ENCODE measurements at places on chromosomes 5 and 9. TPM values are rescaled to one million over a fixed set of nuclear protein-coding genes. Genes with fewer than 3 reads are reported as not detected.

DNA sequence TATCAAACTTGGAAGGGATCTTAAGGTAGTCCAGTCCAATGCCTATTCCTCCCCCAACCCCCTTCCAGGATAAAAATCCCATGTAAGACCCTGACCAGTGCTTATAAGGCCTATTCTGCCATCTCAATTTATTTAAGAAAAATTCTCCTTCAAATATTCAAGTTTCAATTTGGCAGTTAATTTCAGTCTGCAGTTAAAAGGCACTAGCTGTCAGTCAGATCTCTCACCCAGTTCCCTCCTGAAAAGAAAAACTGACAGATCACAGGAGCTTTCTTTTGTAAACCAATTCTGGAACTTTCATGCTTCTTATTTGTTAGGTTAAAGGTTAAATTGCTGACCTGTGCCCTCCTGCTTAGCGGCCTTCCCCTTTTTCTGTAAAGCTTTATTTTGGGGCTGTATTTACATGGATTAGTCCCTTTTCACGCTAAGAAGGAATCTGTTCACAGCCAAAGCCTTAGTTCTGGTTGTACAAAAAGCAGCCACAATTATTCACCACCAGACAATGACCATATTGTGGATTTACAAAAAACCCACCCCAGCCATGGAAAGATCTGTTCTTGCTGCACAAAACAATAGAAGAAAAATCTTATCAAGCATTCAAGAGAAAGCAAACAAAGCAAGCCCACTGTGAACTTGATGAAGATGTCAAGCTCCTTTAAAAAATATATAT, 68.7 kb downstream of the DENND1A start:
- DNase-seq, result no peak

DNA sequence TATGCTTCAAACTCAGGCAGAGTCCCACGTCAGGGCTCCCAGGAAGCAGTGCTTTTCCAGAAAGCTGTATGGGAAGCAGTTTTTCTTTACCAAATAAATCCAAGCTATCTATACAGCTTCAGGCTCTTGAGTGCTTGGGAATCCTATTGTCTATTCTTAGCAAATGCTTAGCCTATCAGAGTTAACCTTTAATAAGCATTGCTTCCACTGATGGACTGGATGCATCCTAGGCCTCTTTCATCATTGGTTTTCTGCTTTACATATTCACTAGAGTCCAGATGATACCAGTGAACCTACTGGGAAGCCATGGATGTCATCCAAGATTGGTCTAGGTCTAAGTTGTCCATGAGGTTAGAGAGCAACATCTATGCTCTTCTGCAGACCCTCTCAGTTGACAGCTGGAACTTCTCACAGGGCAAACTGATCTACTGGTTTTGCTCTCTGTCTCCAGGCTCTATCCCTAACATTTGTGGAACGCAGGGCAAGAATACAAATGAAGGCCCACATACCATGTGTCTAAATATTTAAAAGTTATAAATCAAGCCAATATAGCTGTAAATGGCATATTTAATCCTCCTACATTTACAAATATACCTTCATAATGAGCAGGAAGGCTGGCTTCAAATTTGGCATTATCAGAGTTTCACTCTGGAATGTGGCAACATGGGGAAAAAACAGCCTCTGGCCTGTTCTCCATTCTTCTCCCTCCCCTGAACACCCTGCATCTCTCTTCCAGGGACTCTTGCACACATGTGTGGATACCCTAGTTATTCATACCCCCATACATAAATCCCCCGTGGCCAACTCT, 49.8 kb upstream of the PLPP1 start:
- no peak for DNase-seq

DNA sequence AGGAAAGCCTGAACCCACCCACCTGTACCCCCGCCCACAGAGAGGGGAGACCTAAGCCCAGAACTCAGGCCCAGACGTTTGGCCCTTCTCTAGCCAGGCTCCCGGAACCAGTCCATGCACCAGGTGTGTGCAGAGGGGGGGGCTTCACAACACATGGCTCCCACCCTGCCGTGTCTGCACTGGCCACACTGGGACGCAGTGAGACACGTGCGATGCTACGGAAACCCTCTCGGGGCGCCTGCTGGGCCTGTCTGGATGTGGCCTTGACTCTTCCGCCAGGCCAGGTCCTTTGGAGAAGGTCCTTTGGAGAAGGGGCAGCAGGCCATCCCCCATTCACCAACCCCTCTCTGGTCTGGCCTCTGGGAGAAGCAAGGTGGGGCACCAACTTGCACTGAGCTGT, 58.4 kb upstream of the SARDH start:
- no peak for DNase-seq

GRCh38 chr5:142481410-142481809, 156.6 kb upstream of the SPRY4 start:
- no peak for DNase-seq

GRCh38 chr5:80181618-80182211, 74.1 kb downstream of the SERINC5 start:
- no peak for DNase-seq

DNA sequence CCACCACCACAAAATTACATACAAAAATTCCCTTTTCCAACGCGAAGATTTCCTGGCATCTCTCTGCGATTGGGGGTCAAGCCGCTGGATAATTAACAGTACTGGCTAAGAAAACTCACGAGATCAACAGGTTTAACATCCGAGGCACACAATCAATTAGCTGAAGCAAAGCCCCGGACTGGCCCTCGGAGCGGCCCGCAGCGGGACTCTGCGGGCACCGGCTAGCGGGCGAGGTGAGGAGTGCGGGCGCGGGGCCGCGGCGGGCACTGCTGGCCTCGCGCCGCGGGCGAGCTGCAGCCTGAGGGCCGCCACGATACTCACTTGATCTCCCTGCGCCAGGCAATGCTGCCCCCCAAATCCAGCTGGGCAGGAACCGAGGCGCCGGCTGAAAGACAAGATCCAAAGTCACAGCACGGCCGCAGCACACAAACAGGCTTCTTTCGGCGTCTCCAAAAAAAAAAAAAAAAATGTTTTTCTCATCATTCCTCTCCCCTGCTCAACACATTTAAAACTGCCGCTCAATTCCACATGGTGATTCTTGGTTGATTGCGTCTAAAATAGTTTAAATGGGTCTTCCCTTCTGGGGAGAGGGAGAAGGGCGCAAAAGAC, 210.2 kb downstream of the MEF2C start:
- DNase-seq, result no peak

- no peak for DNase-seq
These were observed 26.5 kb downstream of the CEP72 start for GRCh38 chr5:638501-639252.

DNA sequence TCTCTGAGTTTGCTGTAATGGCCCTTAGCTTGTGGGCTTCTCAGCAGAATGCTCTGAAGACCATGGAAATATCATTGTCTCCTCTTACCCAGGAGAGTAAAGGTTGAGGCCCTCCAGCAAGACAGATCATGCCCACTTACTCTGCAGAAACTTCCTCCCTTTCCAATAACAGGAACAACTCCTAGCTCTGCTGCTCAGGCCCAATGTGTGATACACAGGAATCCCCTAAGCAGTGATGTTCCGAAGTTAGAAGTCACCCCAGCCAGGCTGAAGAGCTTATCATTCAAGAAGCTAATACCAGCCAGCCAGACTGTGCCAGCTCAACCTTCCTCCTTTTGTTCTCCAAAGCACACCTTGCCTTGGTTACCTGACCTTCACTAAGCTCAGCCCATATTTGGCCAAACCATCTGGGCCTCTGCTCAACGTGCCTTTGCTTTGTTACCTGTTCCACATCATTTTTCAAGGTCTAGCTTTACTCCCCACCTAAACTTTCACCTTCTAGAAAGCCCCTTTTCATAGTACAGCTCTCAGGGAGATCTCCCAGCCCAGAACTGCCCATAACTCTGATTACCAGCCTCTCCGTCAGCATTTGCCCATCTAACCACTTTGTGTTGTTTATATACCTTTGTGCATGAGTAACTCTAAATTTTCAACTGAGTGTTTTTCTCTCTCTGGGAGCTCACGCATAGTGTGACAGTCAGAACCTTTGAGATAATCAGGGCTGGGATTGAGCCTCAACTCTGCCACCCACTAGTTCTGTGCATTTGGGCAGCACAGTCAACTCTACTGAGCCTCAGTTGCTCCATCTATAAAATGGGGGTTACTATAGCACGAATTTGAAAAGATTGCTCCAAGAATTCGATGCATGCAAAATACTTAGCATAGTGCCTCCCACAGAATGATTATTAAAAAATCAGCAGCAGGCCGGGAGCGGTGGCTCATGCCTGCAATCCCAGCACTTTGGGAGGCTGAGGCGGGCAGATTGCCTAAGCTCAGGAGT, 107.6 kb upstream of the CPEB4 start:
- DNase-seq, result no peak

GRCh38 chr9:131516100-131516499, 13.4 kb downstream of the POMT1 start:
- DNase-seq, result no peak

DNA sequence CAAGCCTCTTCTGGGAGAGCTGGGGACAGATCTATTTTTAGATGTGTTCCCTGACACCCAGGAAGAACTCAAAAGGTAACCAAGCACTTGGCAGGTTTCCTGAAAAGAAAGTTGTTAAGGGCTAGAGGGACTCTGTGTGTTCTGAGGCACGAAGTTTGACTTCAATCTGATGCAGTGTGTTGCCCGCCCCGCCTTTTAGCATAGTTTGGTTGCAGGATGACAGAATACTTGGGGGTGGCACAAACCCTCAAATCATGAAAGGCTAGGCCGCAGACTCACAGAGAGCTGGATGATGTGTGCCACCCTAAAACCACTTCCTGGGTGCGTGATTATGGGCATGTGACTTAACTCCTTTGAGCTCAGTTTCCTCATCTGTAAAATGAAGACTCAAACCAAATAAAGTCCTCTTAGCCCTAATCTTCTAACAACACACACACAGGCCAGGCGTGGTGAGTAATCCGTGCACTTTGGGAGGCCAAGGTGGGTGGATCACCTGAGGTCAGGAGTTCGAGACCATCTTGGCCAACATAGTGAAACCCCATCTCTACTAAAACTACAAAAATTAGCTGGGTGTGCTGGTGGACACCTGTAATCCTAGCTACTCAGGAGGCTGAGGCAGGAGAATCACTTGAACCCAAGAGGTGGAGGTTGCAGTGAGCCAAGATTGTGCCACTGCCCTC, 12.8 kb upstream of the NDFIP1 start:
- no peak for DNase-seq

DNA sequence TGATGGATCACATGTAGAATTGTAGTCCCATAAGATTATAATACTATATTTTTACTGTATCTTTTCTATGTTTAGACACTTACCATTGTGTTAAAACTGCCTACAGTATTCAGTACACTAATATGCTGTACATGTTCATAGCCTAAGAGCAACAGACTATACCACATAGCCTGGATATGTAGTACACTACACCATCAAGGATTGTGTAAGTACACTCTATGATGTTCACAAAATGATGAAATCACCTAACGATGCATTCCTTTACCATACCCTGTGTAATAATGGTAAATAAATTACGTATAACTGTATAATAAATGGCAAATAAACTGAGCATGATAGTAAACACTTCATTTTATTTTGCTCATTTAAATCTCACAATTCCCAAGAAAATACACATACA, 60.3 kb downstream of the RICTOR start:
- no peak for DNase-seq

- DNase-seq, result no peak
These were observed 97.1 kb downstream of the NRG2 start for GRCh38 chr5:139946006-139946405.

DNA sequence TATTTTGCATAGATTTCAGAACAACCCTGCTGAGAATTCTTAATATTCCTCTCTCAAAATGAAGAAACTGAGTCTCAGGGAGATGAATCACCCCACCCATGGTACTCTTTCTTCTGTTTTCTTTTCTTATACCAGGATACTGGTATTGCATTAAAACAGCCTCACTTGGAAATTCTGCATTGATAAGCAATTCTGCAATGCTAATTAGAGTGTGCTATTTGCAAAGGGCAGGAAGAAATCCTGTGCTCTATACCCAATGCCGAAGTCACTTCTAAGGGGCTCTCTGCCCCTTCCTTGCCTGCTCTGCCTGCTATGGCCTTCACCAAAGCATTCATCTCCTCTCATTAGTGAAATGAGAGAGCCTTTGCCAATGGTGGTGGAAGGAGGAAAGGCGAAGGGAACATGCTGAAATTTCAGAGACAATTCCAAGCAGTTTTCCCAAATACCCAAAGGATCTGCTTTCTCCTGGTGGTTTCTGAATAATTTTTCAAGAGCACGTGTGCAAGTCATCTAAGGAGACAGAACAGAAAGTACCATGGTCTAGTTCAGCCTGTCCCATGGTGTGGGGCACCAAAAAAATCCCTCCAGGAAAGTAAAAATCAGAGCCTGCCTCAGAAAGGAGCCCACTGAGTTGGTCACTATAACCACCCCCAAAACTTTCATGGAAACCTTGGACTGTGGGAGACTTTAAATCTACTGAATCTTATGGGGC, 156.5 kb downstream of the PAPPA start:
- no peak for DNase-seq

- no peak for DNase-seq
These were observed 37.4 kb upstream of the DENND1A start for GRCh38 chr9:123967323-123967722.

GRCh38 chr5:148639081-148639480, 15.2 kb downstream of the HTR4 start:
- no peak for DNase-seq

DNA sequence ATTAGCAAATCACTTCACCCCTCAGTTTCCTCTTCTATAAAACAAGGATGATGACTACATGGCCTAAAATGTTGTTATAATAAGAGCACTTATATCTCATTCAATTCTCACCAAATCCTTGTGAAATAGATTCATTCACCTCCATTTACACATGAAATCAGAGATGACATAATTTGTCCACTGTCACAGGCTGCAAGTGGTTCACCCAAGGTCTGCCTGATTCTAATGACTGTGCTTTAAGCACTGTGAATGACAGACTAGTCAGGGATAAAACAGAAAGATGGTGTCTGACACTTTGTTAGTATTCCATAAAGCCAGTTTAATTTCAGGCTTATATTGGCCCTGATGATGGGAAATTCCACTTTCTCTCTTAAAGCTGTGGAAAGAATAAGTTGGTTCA, 209.5 kb downstream of the MAPKAP1 start:
- DNase-seq, result no peak

DNA sequence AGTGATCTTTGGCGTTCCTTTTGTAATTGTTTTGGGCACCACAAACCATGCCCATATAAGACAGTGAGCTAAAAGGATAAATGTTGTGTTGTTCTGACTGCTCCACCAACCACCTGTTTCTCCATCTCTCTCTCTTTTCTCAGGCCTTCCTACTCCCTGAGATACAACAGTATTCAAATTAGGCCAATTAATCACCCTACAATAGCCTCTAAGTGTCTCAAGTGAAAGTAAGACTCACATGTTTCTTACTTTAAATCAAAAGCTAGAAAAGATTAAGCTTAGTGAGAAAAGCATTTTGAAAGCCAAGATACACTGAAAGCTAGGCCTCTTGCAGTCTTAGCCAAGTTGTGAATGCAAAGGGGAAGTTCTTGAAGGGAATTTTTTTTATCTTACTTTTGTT, 268.8 kb upstream of the NREP start:
- no peak for DNase-seq

- no peak for DNase-seq
These were observed 41.3 kb downstream of the RAPGEF1 start for GRCh38 chr9:131698618-131698985.

Gene CATSPER3
- 1.4 TPM for total RNA-seq

Gene IZUMO3
- not detected for total RNA-seq

Gene RASEF
- total RNA-seq, result 0.27 TPM

Gene DPH7
- 43.6 TPM for total RNA-seq

Gene WDR38
- total RNA-seq, result not detected

Gene HTR4
- total RNA-seq, result 1.7 TPM

Gene ADGRD2
- not detected for total RNA-seq

Gene TMC1
- not detected for total RNA-seq

Gene ARID3C
- total RNA-seq, result not detected

Gene FBLL1
- total RNA-seq, result not detected

Gene THBS4
- 55.3 TPM for total RNA-seq

Gene MARCOL
- not detected for total RNA-seq

Measured in sigmoid colon (tissue), 7 donors.